Ovary (tissue), 10 donors: ENCODE measurements at places on chromosomes 12 and 14. TPM values are rescaled to one million over a fixed set of nuclear protein-coding genes. Genes with fewer than 3 reads are reported as not detected.
A peak's percentile ranks its signal among the peaks of the same experiment; 100 is the strongest.

DNA sequence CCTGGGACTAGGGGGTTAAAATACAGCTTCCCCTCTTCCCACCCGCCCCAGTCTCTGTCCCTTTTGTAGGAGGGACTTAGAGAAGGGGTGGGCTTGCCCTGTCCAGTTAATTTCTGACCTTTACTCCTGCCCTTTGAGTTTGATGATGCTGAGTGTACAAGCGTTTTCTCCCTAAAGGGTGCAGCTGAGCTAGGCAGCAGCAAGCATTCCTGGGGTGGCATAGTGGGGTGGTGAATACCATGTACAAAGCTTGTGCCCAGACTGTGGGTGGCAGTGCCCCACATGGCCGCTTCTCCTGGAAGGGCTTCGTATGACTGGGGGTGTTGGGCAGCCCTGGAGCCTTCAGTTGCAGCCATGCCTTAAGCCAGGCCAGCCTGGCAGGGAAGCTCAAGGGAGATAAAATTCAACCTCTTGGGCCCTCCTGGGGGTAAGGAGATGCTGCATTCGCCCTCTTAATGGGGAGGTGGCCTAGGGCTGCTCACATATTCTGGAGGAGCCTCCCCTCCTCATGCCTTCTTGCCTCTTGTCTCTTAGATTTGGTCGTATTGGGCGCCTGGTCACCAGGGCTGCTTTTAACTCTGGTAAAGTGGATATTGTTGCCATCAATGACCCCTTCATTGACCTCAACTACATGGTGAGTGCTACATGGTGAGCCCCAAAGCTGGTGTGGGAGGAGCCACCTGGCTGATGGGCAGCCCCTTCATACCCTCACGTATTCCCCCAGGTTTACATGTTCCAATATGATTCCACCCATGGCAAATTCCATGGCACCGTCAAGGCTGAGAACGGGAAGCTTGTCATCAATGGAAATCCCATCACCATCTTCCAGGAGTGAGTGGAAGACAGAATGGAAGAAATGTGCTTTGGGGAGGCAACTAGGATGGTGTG lies 1.9 kb downstream of the GAPDH start:
- no peak for DNase-seq

GRCh38 chr14:53947452-53948204 lies 9.0 kb downstream of the BMP4 start:
- DNase-seq = no peak

DNA sequence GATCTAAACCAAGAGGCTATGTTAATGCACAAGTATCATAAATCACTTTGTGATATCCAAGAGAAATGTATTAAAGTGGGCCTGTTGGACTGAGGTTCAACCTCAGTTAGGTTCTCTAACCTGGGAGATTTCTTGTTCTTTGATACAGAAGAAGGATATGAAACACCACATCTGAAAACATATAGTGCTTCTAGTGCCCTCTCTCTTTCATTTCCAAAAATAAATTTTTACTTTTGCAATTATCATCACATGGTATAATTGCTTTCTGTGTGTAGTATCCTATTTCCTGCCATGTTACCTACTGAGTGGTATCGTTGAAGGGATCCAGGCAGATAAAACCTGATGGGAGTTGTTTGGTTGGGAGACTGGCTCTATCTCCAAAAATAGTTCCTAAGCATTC lies 264.9 kb downstream of the CCER1 start:
- DNase-seq = no peak

DNA sequence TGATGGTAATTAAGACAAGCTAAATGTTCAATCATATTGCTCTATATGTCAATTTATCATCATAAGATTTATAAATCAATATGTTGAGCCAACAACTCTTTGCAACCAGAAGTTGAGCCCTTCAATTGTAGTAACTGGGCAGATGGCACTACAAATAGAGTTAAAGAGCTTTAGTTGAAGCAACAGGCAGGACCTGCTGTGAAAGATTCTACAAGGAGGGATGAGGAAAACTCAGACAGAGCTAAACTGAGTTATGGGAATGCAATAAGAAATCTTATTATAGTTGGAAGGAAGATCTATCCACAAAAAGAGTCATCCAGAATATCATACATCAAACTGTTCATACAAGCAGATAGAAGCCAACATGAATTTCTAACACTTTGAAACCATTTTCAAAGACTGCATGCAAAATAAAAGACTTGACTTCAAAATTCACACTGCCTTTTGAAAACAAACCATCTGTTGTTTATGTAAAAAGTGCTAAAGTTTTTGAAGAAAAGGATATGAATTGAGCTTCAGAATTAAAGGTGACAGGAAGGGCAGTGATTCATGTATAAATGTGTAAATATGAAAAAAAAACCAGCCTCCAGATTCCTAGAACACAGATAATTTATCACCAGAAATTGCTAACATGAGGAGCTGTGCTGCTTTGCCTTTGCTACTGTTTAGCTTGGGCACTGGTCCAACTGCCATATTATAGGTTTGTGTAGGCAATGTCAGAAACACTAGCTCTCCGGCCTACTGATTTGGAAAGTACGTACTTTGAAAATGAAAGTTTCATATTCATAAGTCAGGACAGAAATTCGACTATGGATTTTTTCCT lies 133.2 kb downstream of the SLC35F4 start:
- DNase-seq = no peak

DNA sequence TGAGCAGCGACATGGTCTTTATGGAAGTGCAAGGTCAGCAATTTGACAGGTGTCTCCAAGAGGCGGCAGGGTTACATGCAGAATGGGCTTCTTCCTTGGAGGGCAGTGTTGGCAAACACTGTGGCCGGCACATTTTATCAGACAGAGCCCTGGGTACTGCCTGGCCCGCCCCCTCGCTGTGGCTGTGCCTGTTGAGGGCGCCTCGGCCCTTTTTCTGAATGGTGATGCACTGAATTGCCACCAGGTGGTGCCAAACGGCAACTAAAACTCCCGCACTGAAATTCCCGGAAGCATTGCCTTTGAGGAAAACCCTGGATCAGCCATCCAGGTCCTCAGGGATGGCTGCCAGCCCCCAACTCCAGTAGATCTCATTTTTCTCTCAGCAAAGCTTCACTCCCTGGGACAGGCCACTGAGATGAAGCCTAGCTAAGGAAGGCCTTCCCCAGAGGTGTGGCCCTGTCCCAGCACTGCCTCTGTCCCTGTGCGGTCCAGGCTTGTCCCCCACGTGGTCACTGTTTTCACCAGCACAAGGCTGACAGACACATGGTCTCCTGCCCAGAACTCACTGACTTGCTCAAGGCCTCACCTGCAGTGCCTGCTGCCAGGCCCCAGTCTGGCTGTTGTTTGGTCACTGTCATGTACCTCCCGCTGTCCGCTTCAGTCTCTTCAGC lies 73.6 kb downstream of the TESC start:
- DNase-seq = peak; percentile 77

DNA sequence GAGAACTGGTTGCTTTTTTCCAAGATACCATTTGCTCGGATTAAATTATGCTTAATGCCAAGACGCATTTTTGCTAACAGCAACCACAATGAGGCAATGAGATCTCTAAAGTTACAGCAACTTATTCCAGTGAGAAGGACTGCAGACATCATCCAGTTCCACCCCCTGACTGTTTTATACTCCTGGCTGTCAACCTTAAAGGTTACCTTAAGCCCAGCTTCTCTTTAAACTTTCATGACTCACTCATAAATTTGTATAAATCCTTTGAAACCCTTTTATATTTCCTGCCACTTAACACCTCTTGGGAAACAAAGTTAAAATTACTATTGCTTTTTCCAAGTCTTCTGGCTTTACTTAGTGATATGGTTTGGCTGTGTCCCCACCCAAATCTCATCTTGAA lies 80.2 kb downstream of the TMTC1 start:
- DNase-seq = no peak

DNA sequence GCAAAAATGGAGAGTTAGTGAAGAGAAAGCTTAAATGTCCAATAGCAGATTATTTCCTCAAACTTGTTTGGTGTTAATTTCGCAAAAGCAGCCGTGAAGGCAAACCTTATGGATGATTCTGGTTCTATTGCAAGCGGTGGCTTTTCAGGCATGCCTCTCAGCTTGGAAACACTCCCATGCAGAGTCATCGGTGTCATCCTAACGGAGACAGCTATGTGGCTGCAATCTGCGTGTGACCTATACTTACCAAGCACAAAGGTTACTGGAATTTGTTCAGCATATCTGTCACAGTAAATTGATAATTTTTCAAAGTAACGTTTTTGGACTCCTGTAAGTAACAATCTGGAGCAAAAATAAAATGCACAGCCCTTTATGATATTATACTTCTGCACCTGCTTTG lies 5.0 kb downstream of the BEST3 start:
- DNase-seq = no peak

DNA sequence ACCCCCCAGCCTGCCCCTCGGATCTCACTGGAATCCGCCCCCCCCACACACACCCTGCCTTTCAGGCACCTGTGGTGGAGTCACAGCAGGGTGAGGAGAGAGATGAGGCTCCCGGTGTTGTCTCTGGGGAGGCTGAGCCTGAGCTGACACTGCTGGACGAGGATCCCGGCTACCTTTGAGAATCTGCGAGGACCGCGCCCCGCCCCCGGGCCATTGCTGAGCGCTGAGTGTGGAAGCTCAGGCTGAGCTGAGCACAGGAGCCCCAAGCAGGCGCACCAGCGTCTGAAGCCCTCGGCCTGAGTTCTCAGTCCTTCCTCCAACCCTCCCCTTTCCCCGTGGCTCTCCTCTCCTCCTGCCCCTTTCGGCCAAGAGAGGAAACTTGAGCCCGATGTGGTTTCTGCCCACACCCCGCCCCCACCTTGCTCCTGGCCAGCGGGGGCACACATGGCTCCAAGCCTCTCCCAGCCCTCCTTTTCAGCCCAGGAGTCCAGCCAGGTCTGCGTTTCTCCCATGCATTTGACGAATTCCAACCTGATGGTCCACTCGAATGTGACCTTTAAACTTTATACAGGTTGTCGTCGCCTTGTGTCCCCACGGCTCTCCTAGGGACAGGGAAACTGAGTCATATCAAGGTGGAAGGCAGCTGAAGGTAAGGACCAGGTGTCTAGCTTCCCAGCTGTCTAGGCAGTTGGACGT lies at the start of gene NFE2:
TSS of gene NFE2 (minus strand) at position 284 of the 696 bp plus-strand sequence. CDS start 5,767 bp downstream, outside the sequence.
- DNase-seq = peak; percentile 24

- no peak for DNase-seq
These were observed 154.2 kb upstream of the PRMT8 start for GRCh38 chr12:3336606-3337311.

GRCh38 chr12:106273491-106273890 lies 25.7 kb upstream of the CKAP4 start:
- no peak for DNase-seq

TM7SF3 gene
- 41.5 TPM for polyA plus RNA-seq

ACSM4 gene
- polyA plus RNA-seq = not detected

PPP2R5C gene
- polyA plus RNA-seq = 52.8 TPM
